Activated naive CD4-positive, alpha-beta T cell treated with anti-CD3 and anti-CD28 coated beads, Interleukin-2, amount 50 U/mL, for 72 hours (primary cell): ENCODE measurements at places on chromosomes 11 and 22.

DNA sequence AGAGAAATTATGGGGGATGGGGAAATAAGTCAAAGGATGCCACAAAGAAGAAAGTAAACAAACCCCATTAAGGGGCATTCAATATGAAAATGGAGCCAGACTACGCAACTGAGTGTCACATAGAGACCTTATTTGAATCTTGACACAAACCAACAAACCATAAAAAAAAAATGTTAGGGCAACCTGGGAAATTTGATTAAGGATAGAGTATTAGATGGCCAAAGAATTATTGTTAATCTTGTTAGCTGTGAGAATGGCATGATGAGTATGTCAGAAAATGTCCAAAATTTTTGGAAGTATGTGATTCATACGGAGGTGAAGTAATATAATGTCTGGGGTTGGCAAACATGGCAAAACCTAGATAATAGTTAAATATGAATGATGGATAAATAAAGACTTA is 322.1 kb upstream of the MPPED2 start:
- no peak for DNase-seq

- DNase-seq: no peak
Measured at GRCh38 chr22:43894122-43894521, 2.3 kb upstream of the PNPLA5 start.

- peak; percentile 23 for DNase-seq
Measured at GRCh38 chr11:76206327-76207081, at the start of gene WNT11. WNT11 (minus strand) TSS chr11:76206502; CDS start chr11:76206407, 95 bp downstream.

GRCh38 chr11:60143768-60144167 is 39.1 kb downstream of the MS4A6A start:
- DNase-seq: no peak

GRCh38 chr11:57426439-57426928 is 437 bp downstream of the SLC43A3 start:
- no peak for DNase-seq

- DNase-seq: peak; percentile 47
Measured at GRCh38 chr11:72578051-72578450, 96.2 kb downstream of the PDE2A start.

DNA sequence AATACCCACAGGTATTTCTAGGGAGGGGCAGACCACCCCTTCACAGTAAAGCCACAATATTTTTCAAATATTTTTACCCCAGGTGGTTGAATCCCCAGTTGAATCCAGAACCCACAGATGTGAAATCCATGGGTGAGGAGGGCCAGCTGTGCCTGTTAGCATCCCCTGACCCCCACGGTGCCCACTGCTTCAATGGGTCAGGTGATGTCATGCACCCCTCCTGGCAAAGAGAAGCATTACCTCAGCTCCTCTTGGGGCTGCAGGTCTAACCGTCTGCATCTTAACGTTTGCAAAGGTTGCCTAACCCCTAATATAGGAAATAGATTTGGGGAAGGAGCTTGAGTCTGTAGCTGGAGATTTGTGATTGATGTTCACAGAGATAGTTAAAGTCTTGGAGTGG is 24.7 kb upstream of the IL17RA start:
- no peak for DNase-seq

DNA sequence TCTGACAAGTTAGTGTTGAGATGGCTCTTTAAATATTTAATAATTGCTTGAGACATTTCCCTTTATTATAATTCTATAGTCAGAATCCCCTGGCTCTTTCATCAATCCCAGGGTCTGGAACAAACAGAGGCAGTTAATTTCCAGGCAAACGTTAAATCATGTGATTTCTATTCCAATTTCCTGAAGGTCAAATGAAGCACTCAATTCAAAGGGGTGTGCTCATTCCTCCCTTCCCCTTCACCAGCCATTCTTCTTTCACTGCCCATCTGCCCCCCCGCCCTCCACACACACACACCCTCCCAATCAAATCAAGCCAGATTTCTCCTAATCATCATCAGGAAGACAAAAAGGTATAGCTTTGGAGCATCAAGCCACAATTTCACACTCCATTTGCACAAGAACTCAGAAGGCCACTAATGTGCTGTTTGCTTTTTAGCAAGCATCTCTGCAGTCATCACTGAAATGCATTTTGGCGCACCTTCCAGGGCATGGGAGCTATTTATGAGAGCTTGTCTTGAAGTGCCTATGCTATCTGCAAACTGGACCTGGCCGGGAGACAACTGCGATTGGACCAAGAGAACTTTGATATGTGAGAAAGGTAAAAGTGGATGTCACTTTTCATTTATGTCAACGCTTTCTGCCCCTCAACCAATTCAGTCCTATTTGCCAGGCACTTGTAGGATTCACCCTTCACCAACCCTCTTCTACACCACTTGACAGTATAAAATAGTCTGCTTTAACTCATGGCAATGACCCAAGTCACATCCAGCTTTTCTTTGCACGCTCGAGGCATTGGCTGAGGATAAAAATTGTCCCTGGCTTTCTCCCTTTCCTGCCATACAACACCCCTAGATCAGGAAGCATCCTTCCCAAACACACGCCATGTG is 315.1 kb upstream of the API5 start:
- no peak for DNase-seq

- DNase-seq: no peak
Measured at GRCh38 chr11:40175980-40176379, 1283.5 kb downstream of the LRRC4C start.

GRCh38 chr11:73189723-73190556 is 28.1 kb upstream of the P2RY2 start:
- no peak for DNase-seq

GRCh38 chr22:19942157-19943081 is 801 bp upstream of the TXNRD2 start:
- DNase-seq: no peak

DNA sequence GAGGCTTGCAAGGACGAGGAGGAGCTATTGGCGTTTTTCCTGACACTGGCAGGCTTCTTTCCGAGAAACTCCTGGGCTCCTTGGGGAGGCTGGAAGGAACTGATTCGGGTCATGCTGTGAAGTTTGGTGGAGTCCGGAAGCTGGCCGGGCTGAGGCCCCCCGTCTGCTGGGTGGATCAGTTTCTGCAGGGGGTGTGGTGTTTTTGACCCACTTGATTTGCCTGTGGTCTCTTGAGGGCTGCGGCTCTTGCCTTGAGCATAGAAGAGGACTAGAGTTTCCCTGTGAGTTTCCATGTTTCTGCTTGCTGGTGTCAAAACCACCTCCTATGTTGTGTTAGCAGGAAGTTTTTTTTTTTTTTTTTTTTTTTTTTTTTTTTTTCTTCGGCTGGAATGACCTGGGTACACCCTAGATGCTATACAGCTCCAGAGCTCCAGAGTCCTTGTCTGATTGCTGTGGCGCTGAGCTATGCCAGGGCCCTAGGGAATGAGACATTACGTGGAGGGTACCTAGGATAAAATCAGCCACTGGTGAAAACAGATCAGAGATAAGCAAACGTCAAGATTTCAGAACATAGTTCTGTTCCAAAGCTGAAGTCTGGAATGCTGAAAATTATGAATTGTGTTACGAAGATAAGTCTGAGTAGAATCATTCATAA is 728 bp downstream of the TBC1D22A start:
- no peak for DNase-seq

DNA sequence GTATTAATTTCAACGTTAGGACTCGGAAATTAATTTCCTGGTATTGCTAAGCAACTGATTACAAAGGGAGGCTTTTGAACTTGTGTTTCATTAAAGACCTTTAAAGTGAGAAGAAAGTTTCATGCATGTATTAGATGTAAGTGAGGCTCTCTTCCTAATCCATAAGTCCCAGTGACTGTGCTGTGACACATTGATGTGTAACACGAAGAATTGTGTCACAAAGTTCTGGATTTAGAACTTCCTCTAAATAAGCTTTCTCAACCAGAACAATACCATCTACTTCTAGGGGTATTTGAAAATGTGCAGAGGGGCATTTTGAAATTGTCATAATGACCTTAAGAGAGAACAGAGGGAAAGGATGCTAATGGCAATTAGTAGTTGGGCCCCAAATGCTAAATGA is 14.4 kb downstream of the DCUN1D5 start:
- DNase-seq: no peak

DNA sequence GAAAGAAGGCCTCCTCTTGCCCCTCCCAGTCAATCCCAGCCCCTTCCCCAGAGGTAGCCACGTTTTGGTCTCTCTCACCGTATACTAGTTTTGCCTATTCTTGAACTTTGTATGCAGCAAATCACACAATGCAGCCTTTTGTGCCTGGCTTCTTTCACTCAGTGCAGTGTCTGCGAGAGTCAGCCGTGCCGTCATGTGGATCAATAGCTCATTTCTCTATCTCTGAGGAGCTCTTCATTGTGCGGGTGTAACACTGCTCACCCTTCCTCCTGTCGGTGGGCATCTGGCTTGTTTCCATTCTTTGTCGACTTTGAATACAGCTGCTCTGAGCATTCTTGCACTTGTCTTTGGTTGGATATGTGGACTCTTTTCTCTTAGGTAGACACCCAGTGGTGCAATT is 146.5 kb downstream of the CACNA1I start:
- no peak for DNase-seq

DNA sequence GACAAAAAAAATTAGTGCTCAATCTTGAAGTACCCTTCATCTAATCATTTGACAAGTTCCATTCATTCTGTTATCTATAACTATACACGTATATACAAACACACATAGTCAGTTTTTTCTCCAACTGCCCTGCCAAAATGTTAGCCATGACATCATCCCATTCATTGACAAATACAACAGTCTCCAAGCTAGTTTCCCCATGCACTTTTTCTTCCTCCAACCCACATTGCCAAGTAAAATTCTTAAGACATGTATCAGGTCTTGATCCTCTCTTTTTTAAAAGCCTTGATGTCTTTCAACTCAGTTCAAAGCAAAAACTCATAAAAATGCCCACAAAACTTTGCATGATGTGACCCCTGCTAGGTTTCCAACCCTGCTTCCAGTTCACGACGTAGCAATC is 58.1 kb downstream of the DDI1 start:
- DNase-seq: no peak

DNA sequence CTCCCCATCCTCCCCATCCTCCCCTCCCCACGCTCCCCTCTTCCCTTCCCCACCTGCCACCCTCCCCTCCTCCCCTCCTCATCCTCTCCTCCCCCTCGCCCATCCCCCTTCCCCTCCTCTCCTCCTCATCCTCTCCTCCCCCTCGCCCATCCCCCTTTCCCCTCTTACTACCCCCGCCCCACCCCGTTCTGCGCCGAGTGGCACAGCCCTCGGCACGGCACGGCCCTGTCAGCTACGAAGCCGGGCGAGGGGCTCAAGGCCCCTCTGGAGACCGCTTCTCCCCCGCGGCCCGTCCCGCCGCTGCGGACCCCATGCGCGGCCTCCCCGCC is 449.9 kb downstream of the OPCML start:
- no peak for DNase-seq

DNA sequence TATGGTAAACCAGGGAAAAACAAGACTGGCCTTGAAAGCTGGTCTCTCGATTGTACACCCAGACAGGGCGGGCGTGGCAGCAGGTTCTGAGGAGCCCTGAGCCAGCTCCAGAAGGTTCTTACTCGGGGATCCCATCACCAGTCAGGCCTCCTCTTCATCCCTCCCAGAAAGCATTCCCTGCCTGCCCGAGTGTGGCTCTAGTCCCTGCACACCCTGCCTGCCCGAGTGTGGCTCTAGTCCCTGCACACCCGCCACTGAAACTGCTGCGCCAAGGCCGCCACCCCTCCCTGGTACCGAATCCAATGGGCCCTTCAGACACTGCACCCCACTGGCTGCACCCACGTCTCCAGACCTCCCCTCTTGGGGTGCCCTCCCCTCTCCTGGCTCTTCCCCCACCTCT is 30.1 kb downstream of the KIAA0930 start:
- DNase-seq: no peak

DNA sequence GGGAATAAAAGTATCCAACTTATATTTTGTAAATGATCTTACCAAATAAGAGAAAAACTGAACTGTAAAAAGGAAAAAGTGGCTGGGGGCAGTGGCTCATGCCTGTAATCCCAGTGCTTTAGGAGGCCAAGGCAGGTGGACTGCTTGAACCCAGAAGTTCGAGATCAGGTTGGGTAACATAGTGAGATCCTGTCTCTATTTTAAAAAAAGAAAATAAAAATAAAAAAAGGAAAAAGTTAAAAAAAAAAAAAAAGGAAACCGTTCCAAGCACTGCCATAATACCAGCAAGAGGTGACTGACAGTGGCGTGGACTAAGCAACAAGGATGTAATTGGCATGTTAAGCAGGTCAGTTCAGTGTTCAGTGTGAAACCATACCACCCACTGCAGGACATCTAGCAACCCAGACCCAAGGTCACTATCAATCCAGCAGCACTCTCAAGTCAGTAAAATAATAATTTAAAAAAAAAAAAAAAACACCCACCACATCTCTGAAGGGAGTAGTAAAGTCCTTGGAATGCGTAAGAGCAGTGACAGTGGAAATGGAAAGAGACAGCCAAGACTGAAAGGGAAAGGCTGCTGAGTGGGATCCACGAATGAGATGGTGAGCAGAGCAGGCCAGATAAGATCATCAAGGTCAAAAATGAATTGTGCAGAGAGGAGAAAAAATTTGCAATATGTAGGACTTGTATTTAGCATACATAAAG is 43.6 kb downstream of the MAPK1 start:
- DNase-seq: no peak

- DNase-seq: no peak
Measured at GRCh38 chr22:37626556-37627075, 12.9 kb upstream of the SH3BP1 start.

- DNase-seq: no peak
Measured at GRCh38 chr11:87179621-87180020, 141.9 kb downstream of the TMEM135 start.
